Stimulated activated CD4-positive, alpha-beta T cell treated with anti-CD3 and anti-CD28 coated beads, Interleukin-1b, Interleukin-23, amount 100 ng/mL, for 4 hours (primary cell): ENCODE measurements at places on chromosomes 3 and 15.

DNA sequence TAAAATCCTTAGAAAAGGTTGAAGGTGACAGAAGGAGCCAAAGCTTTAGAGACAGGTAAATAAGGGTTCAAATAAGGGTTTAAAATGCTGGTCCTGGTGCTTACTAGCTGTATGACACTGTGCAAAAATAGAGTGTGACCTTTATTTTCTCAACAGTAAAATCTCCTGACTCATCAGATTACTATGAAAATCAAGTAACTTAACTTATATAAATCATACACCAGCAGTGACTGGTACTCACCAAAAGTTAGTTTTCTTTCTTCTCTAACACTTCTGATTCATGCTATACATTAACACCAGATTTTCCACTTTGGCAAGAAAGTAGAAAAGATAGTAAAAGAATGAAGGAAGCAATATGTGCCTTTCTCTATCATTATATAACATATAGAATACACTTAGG lies 205.9 kb upstream of the GBE1 start:
- no peak for DNase-seq

- DNase-seq, result no peak
Observed at GRCh38 chr15:38490242-38490922, 36.5 kb downstream of the FAM98B start.

GRCh38 chr3:45683417-45684326 lies 5.5 kb upstream of the SACM1L start:
- no peak for DNase-seq

DNA sequence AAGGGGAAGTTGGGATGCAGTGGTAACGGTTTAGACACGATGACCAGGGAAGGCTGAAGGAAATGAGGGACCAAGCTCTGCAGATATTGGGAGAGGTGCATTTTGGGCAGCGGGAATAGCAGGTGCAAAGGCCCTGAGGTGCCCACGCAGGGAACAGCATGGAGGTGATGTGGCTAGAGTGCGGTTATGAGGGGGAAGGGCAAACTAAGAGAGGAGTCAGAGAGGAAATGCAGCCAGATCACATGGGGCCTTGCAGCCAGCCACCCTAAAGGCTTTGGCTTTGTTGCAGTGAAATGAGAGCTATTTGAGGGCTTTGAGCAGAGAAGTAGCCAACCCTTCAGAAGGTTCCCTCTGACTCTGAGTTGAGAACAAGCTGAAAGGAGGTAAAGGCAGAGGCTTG lies 2.6 kb downstream of the SPATA12 start:
- DNase-seq, result no peak

DNA sequence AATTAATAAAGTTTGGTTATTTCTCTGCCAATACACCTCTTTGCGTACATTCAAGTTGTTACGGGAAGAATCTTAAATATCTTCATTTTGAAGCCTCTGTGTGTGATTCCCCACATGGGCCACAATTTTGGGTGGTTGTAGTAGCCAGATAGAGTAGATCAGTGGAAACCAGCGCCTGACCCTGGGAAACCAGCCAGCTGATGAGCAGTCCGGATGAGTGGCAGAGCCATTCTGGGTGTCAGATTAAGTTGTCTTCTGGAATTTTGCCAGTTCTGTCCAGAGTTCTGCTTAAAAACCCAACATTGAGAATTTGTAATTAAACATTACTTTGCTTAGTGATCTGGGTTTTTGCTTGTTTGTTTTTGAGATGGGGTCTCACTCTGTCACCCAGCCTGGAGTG lies 49.7 kb downstream of the MRPS25 start:
- no peak for DNase-seq

DNA sequence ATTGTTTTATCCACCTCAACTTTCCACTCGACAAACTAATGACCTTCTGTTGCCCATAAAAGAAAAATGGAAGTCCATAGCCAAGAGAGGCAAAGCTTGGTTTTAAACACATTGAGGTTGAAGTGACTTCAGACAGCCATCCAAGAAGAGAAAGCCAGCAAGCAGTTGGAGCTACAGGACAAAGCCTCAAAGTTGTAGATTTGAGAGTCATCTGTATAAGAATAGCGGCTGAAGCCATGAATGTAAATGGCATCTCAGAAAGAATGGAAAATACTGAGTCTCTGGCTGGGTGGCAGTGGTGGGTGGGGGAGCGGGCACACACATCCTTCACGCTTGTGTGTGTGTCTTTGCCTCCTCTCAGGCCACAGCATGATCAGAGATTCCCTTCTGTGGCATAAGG lies 124.1 kb upstream of the CHRM5 start:
- no peak for DNase-seq

GRCh38 chr15:89707577-89707976 lies 17.0 kb downstream of the WDR93 start:
- no peak for DNase-seq

- DNase-seq, result no peak
Observed at GRCh38 chr15:31163769-31164572, 62.4 kb upstream of the TRPM1 start.

GRCh38 chr3:69435274-69436265 lies 49.7 kb upstream of the FRMD4B start:
- no peak for DNase-seq

DNA sequence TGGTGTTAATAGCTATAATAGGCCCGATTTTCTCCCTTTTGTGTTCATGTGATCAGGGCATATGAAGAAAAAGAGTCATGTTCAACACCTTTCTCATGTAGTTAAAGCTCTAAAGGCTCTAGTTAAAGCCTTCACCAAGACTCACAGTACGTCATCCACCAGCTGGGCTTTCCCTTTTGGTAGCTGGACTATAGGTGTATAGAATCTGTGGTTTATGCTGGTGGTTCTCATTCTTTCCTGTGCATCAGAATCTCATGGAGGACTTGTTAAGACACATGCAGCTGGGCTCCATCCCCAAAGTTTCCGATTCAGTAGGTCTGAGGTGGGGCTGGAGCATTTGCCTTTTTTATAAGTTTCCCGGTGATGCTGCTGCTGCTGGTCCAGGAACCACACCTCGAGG lies 31.0 kb downstream of the CFAP91 start:
- DNase-seq, result no peak

DNA sequence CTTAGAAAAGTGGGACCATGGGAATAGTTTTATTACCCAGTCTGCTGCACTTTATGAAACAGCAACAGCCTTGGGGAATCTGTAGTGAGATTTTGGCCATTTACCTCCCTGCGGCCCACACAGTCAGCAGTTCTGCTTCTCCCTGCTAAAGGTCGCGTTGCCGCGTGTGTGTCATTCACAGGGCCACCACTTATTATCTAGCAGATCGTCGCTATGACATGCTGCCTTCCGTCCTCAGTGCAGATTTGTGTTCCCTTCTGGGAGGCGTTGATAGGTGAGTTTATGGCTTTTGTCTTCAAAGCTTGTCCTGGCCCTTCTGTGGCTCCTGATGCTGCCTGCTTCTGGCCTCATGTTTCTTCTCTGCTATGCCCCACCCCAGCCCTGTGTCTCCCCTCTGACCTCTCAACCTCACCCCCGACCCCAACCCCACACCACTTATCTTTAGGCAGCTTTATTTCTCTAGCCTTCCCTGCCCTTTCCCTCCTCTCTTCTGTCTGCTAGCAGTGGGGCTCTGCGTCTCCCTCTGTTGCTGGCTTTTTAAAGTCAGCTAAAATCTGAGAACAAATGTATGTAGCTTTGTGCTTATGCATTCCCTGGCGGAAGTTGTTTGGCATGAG lies 30.1 kb downstream of the DIS3L start:
- no peak for DNase-seq

DNA sequence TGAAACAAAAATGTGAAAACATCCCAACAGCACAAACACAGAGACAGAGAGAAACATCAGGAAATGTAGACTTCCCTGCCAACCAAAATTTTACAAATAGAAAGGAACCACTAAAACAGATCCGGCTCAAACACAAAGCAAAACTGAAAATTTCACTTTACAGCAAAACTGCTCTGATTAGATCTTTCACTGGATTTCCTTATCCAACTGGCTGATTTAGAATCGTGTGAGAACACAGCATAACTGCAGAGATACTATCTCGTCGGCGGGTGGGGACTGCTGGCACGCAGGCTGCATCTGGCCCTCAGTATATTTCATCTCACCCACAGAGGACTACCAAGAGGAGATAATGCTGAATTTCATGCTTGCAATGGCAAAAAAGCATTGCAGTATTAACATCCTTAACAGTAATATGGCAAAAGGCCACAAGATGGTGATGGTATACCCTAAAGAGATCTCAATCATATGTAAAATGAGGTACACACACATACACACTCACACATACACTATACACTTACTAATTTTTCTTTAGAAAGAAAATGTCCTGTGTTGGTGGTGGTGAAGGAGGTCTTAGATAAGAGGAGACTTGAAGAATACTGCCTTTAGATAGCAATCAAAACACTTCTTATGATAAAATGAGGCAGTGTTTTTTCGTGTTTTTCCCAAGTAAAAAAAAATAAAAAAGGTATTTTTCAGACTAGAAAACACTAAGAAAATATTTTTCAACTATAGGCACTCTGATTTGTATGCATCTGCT lies 10.6 kb upstream of the LEO1 start:
- peak; percentile 10 for DNase-seq

DNA sequence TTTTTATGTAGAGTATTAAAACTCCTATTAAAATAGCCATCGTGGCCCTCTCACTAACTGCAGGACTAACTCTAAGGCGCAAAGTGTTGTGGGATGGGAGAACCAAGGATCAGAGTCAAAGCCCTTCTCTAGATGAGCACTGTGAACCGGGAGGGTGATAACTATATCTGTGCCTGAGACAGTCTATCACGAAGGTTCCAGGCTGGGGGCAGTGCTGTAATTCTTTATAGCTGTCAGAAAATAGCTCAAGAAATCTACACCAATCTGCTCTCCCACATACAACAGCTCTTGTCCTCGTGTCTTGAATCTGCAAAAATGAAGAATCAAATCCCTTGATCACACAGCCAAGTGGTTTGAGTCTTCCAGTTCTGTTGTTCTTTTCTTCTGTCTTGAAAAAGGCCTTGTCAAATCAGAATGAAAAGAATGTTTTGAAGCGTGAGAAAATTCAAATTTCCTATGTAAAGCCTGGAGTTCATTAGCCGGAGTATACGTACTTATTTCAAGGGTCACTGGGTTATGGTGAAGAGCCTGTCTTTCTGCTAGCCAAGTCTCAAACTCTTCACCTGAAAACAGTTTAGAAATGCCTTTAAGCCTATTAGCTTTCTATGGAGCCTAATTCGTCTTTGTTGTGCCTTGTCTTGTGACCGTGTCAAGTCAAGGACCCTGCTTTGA lies 185.3 kb upstream of the NECTIN3 start:
- no peak for DNase-seq

DNA sequence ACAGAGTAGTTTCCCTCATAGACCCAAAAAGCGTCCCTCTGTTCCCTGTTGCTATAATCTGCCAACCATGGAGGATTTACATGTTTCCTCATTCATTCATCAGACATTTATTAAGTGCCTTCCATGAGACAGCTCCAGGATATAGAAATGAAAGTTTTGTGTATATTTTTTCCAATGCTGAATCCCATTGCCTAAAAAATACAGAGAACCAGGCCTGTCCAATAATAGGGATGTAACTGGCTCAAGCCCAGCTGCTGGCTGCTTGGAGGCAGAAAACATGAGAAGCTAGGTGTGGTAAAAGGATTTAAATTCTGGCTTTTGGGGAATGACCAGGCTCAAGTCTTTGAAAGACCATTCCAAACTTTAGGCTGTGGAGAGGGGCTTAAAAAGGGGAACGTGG lies 41.5 kb downstream of the RARB start:
- DNase-seq, result no peak

- DNase-seq, result no peak
Observed at GRCh38 chr3:72487946-72488737, 360.1 kb downstream of the SHQ1 start.

DNA sequence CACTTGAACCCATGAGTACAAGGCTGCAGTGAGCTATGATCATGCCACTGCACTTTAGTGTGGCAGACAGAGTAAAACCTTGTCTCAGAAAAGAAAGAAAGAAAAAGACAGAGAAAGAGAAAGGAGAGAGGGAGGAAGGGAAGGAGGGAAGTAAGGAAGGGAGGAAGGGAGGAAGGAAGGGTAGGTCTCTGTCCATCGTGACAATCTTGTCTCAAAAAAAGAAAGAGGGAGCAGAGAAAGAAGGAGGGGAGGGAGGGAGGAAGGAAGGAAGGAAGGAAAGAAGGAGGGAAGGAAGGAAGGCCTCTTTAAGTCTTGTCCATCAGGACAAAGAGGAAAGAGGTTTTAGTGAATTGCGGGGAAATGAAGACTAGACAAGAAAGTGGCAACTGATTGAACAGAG lies 122.2 kb downstream of the ETFA start:
- no peak for DNase-seq

DNA sequence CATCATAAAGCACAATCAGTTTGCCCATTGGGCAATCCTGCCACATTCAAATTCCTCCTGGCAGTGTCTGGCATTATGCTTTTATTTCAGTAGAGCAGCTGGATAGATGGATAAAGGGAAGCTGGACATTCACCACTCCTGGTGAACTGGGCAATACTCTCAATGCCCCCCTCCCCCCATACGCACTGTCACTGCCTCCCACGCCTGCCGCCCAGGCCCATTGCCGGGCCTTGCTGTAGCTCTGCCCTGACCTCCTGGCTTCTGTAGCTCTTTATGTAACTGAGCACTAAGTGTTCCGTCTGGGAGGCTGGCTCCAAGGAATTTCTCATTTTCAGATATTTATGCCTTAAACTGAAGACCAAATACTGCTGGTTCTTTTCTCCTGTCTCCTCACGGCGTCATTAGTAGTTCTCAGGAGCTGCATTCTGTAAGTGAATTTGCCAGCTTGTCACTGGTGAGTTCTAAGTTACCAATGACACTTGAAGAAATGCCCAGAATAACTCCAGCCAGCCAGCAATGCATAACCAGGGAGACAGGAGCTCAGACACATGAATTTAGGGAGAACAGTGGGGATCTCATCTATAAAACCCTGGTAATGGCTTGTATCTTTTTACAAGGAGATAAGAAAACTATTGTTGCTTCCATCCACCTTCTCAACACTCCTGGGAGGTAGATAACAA lies 25.5 kb upstream of the RASGRF1 start:
- DNase-seq, result no peak

DNA sequence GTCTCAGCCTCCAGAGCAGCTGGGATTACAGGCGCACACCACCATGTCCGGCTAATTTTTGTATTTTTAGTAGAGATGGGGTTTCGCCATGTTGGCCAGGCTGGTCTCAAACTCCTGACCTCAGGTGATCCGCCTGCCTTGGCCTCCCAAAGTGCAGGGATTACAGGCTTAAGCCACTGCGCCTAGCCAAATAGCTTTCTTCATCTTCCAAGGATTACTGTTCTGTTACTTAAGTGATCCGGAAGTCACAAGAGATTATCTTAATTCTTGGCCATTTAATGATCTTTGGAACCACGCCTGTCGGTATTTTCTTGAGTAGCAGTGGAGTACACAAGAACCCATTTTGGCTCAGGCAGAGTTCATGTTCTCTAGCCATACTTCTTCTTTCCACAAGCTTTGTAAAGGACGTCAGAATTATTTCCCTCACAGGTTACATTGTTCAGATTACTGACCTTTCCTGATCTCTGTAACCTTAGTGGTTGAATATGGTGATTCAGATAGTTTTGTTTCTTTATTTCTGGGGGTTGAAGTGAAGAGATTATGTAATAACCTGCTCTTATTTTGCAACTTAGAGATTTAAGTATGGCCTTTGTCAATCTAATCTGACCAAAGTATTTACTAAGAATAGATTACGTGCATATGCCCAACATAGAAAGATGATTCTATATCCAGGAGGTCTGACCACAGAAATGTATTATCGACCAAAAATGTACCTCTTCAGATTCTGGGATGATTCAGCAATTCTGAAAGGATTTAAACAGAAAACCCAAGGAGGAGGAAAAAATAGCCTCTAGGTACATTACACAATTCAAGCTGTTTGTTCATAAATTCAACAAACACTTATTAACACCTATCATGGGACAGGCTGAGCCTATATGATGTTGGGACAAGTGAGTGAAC lies 132.2 kb downstream of the GREM1 start:
- no peak for DNase-seq
